AG09319 (cell line): ENCODE measurements at places on chromosomes 11 and 22.

- no peak for DNase-seq
Observed at GRCh38 chr11:115247953-115248352, 256.3 kb downstream of the CADM1 start.

DNA sequence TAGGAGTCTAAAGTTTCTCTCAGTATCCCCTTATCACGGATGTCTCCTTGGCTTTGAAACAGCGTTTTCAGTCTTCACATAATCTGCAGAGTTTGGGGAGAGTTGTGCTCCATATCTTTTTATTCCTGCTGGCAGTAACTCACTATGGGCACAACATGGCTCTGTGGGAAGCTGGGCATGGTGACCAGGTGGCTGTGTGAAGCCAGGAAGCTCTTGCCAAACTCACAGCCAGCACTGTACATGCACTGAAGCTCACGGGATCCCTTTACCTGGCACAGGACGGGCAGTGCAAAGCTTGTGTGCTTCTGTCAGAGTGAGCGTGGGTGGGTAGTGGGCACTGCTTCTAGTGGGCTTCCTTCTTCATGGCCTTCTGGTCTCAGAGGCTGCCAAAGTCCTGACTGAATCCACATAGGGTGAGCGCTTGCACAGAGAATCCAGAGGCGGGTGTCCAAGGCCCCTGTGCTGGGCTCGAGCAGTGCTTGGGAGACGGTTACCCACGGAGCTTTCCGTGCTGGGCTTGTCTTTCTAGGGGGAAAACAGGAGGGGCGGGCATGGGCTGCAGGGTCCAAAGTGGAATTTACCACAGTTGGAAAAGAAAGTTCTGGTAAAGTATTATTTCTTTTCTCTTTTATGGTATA, 10.8 kb upstream of the KDM4E start:
- DNase-seq = no peak

GRCh38 chr11:94283678-94284077, 20.7 kb upstream of the IZUMO1R start:
- DNase-seq = no peak

- no peak for DNase-seq
Observed at GRCh38 chr22:45195616-45196015, 31.9 kb downstream of the NUP50 start.

- no peak for DNase-seq
Observed at GRCh38 chr11:92766698-92767097, 202.8 kb upstream of the MTNR1B start.

- no peak for DNase-seq
Observed at GRCh38 chr11:34843271-34843670, 72.9 kb downstream of the APIP start.

GRCh38 chr11:18608376-18608775, 8.8 kb downstream of the MISFA start:
- DNase-seq = no peak

- no peak for DNase-seq
Observed at GRCh38 chr22:50148991-50149721, 21.4 kb upstream of the PANX2 start.

DNA sequence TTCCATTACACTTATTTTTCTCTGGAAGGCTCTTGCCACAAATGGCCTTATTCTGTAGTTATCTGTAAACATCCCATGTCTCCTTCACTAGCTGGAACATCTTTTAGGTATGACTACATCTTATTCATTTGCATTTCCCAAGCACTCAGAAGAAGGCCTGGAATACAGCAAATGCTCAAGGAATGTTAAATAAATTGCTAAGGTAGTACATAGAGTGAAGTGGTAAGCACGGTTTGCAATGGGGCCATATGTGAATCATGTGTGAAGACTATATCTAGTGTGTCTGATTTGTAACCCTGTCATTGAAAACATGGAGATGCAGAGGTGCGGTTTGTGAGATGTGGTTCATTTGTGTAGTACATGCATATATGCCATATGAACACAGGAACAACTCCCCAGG, 33.5 kb downstream of the GDPD4 start:
- DNase-seq = no peak

DNA sequence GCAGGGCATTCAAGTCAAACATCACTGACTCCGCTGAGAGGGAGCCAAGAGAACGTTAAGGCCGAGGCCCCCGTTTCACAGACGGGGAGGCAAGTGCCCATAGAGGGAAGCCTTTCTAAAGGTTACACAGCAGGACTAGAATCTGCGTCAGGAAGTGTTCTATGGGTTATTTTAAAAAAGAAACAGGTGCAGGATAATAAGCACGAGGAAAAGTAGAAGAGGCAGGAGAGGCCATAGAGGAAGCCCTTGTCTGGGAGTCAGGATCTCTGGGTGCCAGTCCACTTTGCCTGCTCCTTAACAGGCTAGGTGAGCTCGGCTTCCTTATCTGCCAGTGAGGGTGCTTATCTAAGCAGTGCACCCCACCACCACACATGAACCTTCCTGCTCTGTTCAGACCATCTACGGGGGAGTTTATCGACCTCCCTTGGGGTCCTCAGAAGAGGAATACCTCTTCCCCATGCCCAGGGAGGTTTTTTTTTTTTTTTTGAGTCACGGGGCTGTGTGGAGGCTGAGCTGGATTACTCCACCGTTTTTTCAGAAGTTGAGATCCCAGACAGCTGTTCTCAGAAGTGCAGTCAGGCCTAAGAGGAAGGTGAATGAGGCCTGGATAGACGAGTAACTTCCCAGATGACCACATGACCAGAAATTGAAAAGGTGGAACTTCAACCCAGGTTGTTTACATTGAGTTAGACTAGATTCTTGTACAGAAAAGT, 1.2 kb upstream of the FCHSD2 start:
- DNase-seq = no peak

DNA sequence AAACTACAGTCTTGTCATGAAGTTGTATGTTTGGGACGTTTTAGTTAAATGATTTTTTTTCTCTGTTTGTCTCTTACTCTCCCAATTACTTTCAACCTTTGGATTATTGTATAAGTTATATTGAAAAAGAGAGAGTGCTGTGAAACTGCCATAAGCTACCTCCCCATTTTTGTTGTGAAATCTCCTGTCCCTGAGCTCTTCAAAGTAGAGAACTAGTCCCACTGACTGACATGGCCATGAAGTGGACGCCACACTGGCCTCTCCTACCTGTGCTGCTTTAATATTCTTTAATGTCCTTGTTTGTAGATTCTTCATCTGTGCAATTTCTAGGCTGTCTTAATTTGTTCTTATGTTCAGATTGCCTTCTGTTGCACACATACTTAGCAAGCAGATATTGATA, 56.3 kb downstream of the PPFIA1 start:
- DNase-seq = no peak

- peak; percentile 41 for DNase-seq
Observed at GRCh38 chr11:859394-860131, 16.9 kb downstream of the TSPAN4 start.

DNA sequence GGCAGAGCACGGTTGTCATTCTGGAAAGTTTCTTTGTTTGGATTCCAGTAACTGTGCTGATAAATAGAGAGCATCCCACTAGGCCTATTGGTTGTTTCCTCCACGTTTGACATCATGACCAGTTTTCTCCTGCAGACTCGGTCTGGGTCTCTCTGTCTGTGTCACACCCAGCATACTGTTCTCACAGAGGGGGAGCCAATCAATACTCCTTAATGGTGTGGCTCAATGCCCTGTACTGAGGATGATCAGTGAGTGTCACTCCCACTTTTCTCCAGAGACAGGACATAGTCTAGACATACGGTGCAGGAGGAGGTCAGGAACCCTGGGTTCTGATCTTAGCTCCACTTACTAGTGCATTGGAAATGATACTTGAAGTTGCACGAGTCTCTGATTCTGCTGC, 88.2 kb upstream of the BLID start:
- no peak for DNase-seq

GRCh38 chr11:119942583-119943297, 195.2 kb downstream of the TRIM29 start:
- DNase-seq = no peak

DNA sequence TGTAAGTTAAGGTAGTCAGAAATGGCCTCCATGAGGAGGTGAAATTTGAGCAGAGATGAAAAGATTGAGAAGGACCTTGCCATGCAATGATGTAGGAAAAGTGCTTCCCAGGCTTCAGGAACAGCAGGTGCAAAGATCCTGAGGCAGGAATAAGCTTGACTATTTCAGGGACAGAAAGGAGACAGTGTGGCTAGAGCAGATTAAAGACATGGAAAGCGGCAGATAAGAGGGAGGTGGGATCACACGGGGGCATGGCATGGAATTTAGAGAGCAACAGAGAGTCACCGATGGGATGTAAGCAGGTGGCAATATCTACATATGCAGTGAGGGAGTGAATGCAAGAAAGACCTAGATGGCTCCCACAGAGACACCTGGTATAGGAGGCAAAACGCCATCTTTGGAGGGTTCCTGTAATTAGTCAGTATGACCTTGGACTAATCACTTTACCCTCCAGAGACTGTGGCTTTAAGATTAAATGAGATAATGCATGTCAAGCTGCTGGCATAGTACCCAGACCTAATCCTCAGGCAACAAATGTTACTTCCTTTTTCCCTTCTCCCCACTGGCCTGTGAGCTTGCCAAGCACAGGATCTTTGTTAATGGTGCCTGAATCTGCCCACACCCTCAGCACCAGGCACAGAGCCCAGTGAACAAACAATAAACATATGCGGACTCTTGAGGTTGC, 24.6 kb upstream of the ACER3 start:
- DNase-seq = peak; percentile 93

GRCh38 chr11:77909277-77909676, 85.2 kb downstream of the INTS4 start:
- no peak for DNase-seq

DNA sequence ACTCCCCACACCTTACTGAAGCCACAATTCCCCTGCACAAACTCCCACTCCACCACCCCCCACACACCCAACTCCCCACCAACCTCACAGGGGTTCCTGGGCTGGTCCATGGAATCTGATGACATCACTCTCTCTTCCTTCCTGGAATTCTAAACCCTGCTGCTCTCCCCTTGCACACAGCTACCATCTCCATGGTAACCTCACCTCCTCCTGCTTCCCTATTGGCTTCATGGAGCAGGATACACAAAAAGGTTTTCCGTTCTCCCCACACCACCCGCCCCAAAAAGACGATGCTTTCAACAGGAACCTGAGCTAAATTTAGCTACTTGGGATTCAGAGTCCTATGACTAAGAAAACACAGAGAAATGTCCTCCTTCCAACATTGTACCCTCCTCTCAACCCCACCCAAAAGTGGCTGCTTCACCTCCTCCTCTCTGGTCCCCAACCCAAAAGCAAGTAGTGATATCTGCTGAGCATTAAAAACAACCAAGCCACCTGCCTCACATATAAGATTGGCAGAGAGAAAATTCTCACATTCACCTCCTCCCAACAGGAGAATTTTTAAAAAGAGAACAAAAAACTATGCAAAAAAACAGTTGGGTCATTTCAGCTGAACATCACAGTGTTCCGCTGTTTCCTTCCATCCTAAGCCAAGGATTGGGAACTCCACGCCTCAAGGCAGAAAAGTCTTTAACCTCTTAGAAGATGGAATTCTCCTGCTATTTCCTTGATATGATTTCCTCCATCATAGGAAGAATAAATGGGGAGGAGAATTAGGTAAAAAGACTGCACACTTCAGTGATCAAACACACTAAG, 66.9 kb downstream of the RBFOX2 start:
- peak; percentile 51 for DNase-seq

DNA sequence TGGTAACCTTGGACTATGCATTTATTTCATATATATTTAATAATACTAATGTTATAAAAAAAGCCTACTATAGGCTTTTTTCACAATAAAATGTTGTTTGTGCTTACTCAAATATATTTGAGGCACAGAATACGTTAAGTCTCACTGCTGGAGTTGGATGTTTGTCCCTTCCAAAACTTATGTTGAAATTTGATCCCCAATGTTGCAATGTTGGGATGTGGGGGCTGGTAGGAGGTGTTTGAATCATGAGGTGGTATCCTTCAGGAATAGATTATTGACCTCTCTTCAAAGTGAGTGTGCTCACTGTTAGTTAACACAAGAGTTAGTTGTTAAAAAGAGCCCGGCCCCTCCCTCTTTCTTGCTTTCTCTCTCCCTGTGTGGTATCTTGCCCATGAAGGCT, 1295.9 kb downstream of the JRKL start:
- no peak for DNase-seq

GRCh38 chr11:1988667-1989317, 8.8 kb downstream of the H19 start:
- no peak for DNase-seq

DNA sequence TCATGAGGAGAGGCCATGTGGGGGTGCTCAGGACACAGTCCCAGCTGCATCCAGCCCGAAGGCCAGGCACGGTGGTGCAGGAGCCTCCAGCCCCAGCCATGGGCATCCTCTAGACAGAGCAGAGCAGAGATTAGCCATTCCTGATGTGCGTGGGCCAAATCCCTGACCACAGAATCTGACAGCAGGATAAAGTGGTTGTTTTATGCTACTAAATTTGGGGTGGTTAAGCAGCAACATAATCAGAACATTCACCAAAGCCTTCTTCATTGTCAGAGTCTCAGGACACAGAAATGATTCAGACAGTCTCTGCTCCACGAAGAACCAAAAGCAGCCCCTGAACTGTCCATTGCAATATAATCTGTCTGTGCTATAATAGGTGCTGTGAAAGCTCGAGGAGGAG, 19.7 kb downstream of the RASD2 start:
- DNase-seq = no peak

- no peak for DNase-seq
Observed at GRCh38 chr11:76665921-76666351, 4.6 kb downstream of the LRRC32 start.

DNA sequence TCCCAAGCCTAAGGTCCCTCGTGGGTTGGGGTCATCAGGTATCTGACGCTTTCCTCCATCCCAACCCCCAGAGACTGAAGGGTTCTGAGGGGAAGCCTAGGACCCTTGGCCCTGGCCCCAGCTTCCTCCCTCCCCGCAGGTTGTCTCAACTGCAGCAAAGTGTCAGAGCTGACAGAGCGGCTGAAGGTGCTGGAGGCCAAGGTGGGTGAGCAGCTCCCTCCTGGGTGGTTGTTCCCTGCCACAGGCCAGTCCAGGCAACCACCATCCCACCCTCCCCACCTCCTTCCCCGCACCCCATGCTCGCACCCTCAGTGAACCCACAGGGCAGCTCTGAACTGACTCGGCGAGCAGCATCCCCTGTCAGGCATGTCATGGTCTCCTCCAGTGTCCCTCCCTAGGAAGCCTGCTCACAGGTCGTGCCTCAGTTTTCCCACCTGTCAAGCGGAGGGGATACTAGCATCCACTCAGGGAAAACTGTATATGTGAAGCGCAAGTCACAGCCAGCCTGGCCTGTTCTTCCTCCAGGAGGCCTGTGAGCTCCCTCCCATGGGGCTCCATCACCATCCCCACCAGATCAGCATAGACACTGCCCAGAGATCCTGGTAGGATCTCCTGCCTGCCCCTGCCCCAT, 20.8 kb downstream of the EMID1 start:
- DNase-seq = no peak

DNA sequence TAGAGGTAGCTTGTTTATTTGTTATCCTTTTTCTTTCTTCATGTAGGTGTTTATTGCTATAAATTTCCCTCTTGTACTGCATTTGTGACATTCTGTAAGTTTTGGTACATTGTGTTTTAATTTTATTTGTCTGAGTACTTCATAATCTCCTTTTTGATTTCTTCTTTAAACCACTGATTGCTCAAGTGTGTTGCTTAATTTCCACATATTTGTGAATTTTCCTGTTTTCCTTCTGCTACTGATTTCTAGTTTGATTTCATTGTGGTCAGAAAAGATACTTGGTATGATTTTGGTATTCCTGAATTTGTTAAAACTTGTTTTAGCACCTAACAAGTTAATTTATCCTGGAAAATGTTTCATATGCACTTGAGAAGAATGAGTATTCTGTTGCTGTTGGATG, 15.1 kb downstream of the OR10V1 start:
- no peak for DNase-seq

- no peak for DNase-seq
Observed at GRCh38 chr22:17369439-17370025, at the start of gene CECR2. Gene CECR2, plus strand, starts transcription at chr22:17369460. Its CDS starts 324 bp downstream, at chr22:17369784.
